Activated CD8-positive, alpha-beta T cell treated with anti-CD3 and anti-CD28 coated beads, Interleukin-2, amount 10 ng/mL, durations not matched to agents 7 days and 5 days (primary cell): ENCODE measurements at places on chromosomes 16 and 17.

DNA sequence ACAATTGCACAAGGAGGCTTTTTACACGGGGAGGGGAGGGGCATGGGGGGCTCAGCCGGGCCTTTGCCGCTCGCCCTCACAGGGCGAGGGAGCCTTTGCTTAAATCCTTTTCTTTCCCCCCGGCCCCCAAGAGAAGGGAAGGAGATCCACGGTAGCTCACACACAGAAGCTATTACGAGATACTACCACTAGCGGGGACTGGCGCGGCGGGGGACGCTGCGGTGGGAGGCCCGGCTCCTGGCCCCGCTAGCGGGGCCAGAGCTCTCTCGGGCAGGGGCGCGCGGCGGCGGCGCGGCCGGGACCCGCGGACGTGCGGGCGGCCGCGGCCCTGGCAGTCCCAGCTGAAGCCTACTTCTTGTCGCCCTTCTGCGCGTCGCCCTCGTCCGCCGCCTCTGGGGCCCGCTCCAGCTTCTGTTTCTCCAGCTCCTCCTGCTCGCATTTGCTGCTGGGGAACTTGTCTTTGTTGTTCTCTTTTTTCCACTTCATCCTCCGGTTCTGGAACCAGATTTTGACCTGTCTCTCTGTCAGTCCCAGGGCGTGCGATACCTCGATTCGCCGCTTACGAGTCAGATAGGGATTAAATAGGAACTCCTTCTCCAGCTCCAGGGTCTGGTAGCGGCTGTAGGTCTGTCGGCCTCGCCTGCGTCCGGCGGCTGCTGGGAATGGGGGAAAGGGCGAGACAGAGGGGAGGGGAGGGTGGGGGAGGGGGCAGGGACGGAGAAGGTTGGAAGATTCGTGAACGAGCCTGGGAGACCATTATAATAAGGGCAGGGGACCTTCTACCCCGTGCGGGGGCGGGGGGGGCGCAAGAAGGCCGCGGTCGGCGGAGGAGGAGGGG, 2.0 kb downstream of the HOXB8 start:
- H3K4me3 ChIP-seq: peak overlapping the region; percentile 66
- H3K27ac ChIP-seq: peak overlapping the region; percentile 41
- peaks cover 3% of the 10 kb centered on the region for H3K36me3 ChIP-seq
- peak; percentile 63 for DNase-seq
- H3K27me3 ChIP-seq: peaks cover 75% of the 10 kb centered on the region

- no peaks in the 10 kb centered on the region for H3K27me3 ChIP-seq
- H3K4me3 ChIP-seq: no peak overlapping the region
- no peaks in the 10 kb centered on the region for H3K4me1 ChIP-seq
- DNase-seq: no peak
These were observed 21.7 kb downstream of the PPL start for GRCh38 chr16:4915226-4915761.

DNA sequence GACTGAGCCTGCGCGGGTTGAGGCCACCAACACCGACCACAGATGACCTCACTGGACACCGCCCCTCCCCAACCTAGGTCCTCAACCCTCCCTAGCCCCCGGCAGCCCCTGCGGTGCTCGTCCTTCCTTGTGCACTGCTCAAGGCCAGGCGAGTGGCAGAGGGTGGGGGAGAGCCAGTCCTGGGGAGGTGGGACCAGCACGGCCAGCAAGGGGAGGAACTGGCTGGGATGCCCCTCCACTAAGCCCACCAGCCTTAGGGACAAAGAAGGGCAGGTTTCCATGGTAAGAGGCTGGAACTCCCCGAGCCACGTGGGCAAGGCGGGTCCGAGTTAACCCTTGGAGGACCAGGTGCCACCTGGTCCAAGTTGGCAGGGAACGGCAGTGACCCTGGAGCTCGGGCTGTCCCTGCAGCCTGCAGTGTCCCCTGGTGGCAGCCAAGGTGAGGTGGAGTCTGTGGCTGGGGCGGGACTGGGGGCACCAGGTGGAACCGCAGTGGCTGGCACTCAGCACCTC, 9.2 kb downstream of the FSCN2 start:
- H3K36me3 ChIP-seq: no peaks in the 10 kb centered on the region
- H3K27ac ChIP-seq: no peak overlapping the region
- H3K4me3 ChIP-seq: no peak overlapping the region
- H3K4me1 ChIP-seq: peaks cover 4% of the 10 kb centered on the region

GRCh38 chr16:23587726-23588125, 8.4 kb downstream of the NDUFAB1 start:
- no peaks in the 10 kb centered on the region for H3K27me3 ChIP-seq
- DNase-seq: no peak
- peaks cover 46% of the 10 kb centered on the region for H3K36me3 ChIP-seq
- H3K4me1 ChIP-seq: peaks cover 2% of the 10 kb centered on the region
- H3K27ac ChIP-seq: peak overlapping the region; percentile 43

DNA sequence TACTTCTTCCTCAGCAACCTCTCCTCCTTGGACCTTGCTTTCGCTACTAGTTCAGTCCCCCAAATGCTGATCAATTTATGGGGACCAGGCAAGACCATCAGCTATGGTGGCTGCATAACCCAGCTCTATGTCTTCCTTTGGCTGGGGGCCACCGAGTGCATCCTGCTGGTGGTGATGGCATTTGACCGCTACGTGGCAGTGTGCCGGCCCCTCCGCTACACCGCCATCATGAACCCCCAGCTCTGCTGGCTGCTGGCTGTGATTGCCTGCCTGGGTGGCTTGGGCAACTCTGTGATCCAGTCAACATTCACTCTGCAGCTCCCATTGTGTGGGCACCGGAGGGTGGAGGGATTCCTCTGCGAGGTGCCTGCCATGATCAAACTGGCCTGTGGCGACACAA, 429 bp downstream of the OR2C1 start:
- H3K27me3 ChIP-seq: peaks cover 5% of the 10 kb centered on the region
- no peak overlapping the region for H3K4me3 ChIP-seq
- no peak overlapping the region for H3K27ac ChIP-seq
- H3K36me3 ChIP-seq: peaks cover 2% of the 10 kb centered on the region

GRCh38 chr17:37816950-37817349, 72.1 kb upstream of the HNF1B start:
- DNase-seq: no peak
- peaks cover 21% of the 10 kb centered on the region for H3K27me3 ChIP-seq
- H3K4me1 ChIP-seq: peaks cover 24% of the 10 kb centered on the region

GRCh38 chr16:19375561-19376158, 42.0 kb upstream of the TMC5 start:
- H3K4me1 ChIP-seq: peaks cover 13% of the 10 kb centered on the region
- no peaks in the 10 kb centered on the region for H3K36me3 ChIP-seq
- H3K27ac ChIP-seq: no peak overlapping the region
- peak; percentile 44 for DNase-seq
- no peak overlapping the region for H3K4me3 ChIP-seq
- peaks cover 2% of the 10 kb centered on the region for H3K27me3 ChIP-seq

DNA sequence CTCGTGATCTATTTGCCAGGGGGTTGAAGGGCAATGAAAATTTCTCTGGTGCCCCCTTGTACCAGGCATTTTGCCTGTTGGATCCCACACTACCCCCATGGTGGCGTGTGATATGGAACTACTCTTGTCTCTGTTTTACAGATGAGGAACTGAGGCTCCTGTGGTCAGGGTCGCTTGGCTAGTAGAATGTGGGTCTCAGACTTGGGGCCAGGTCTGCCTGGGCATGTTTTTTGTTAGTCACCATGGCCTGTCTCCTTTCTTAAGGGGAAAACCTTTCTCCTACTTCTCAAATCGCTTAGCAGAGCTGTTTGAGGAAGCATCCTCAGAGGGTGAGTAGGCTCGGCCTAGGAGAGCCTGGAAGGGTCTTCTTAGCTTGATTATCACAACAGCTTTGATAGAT, 51.2 kb downstream of the CLEC16A start:
- DNase-seq: no peak
- no peak overlapping the region for H3K4me3 ChIP-seq
- no peaks in the 10 kb centered on the region for H3K27me3 ChIP-seq
- peaks cover 70% of the 10 kb centered on the region for H3K4me1 ChIP-seq

DNA sequence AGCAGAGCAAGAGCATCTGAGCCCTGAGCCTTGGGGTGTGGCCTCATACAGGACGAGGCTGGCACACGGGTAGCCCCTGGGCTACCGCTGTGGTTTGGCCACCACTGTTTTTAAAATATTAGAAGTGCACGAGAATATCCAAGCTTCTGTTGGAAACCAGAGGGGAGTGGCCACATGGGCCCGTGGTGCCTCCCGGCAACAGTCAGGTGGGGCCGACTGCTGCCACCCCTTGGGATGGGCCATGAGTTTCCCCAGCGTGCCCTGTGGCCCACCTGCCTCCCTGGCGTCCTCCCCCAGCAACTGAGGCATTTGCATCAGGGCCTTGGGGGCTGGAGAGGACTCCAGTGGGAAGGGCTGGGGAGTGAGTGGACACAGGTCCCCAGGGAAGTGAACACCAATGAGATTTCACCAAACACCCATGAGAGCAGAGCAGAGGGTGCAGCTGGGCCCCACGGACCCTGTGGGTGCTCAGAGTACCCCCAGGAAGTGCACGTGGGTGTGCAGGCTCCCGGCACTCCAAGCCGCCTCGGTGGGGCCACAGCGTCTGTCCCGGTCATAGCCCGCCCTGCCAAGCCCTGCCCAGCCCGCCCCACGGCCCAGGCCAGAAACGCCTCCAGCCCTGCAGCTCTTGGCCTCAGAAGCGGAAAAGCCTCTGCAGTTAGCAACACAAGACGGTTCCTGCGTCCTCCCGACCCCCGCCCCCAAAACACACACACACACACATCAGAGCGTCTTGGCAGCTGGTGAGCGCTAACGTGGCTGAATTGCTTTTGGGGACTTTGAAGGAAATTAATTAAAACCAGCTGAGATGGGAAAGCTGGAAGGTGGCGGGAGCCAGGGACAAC, 22.7 kb downstream of the ZNF469 start:
- no peaks in the 10 kb centered on the region for H3K36me3 ChIP-seq
- DNase-seq: no peak
- no peak overlapping the region for H3K27ac ChIP-seq
- H3K4me3 ChIP-seq: no peak overlapping the region

- peaks cover 3% of the 10 kb centered on the region for H3K27me3 ChIP-seq
- H3K27ac ChIP-seq: no peak overlapping the region
- H3K36me3 ChIP-seq: no peaks in the 10 kb centered on the region
- no peak overlapping the region for H3K4me3 ChIP-seq
- H3K4me1 ChIP-seq: no peaks in the 10 kb centered on the region
- no peak for DNase-seq
These were observed 22.7 kb downstream of the NXN start for GRCh38 chr17:956905-957304.

DNA sequence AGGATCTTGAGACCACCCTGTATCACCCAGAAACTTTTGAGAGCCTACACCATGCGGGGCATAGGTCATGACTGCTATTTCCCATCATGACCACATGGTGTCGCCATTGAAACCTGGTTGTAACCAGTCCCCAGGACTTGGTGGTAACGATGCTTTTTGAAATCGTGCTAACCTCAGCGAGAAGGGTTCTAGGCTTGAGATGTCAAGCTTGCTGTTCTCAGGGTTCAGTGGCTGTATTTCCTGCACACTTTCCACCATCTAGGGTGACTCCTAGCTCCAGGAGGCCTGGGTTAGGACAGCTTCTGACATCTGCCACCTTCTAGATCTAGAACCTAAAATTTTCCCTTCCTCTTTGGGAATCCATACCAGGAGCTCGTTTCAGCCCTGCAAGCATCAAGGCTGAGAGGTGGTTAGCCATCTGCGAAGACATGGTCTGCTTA, 13.0 kb upstream of the SPNS3 start:
- peaks cover 8% of the 10 kb centered on the region for H3K4me1 ChIP-seq
- H3K27ac ChIP-seq: peak overlapping the region; percentile 20
- H3K27me3 ChIP-seq: no peaks in the 10 kb centered on the region
- no peak overlapping the region for H3K4me3 ChIP-seq

GRCh38 chr16:18803569-18804462, 2.5 kb upstream of the ARL6IP1 start:
- peak overlapping the region; percentile 89 for H3K27ac ChIP-seq
- peak overlapping the region; percentile 53 for H3K4me3 ChIP-seq
- DNase-seq: no peak
- H3K27me3 ChIP-seq: no peaks in the 10 kb centered on the region
